ENCODE measurements at places on chromosomes 2 and 18. TPM values are rescaled to one million over a fixed set of nuclear protein-coding genes. Genes with fewer than 3 reads are reported as not detected.

ADRA2B gene
- 3.5 TPM for polyA plus RNA-seq

FOXD4L1 gene
- polyA plus RNA-seq = 0.10 TPM

ABHD1 gene
- 6.2 TPM for polyA plus RNA-seq

C1GALT1C1L gene
- 0.46 TPM for polyA plus RNA-seq

DSC3 gene
- 0.04 TPM for polyA plus RNA-seq

COL3A1 gene
- polyA plus RNA-seq = 241 TPM

MOGAT1 gene
- 0.19 TPM for polyA plus RNA-seq

IL37 gene
- not detected for polyA plus RNA-seq

KLHL30 gene
- 5.1 TPM for polyA plus RNA-seq

SLC9A4 gene
- not detected for polyA plus RNA-seq

NCKAP1 gene
- polyA plus RNA-seq = 168 TPM

SMYD1 gene
- 133 TPM for polyA plus RNA-seq

RGPD4 gene
- polyA plus RNA-seq = not detected

ITPRIPL1 gene
- 0.83 TPM for polyA plus RNA-seq
